ENCODE measurements at places on chromosomes 1 and 21. TPM values are rescaled to one million over a fixed set of nuclear protein-coding genes. Genes with fewer than 3 reads are reported as not detected.

- DNase-seq, result no peak
These were observed 25.3 kb downstream of the ACTA1 start for GRCh38 chr1:229408458-229409037.

DNA sequence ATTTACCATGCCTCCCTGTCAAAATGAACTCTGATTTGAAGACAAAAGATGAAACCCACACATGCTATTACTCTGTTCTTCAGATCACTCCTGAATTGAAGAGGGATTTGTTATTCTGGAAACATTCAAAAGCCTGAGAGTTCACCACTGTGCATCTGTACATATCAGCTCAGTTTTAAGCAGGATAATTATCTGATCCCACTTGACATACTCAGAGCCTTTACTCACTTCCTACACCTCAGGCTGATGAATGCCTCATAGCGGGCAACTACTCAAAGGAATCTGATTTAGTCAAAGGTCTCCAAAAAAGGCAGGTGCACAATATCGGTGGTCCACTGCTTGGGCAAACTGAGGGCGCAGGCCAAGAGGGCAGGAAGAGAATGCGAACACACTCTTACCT, 47.5 kb upstream of the LPAR3 start:
- DNase-seq, result no peak

Gene KCNE1
- total RNA-seq, result 0.29 TPM

Gene RGS13
- total RNA-seq, result not detected

Gene CD247
- total RNA-seq, result not detected

Gene CYP4Z1
- not detected for total RNA-seq

DNA sequence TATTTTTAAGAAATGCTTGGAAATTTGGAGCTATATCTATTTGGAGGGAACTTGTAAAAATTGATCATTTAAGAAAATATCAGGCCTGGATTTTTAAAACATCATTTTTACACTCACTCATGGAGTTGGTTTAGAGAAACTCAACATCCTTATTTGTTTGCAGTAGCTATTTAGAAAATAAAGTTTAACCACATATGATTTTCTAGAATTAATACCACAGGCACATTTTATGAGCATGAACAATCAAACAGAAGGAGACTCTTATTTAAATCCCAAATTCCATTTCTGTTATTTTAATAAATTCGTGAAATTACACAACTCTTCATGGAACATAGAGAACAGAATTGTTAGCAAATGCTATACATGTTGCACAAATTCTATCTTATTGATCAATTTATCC, 3.2 kb downstream of the CDKN2C start:
- no peak for DNase-seq

Gene PLEKHA6
- total RNA-seq, result 1.9 TPM

All from glomerular endothelial cell (primary cell).